ENCODE measurements at places on chromosomes 3 and 15. TPM values are rescaled to one million over a fixed set of nuclear protein-coding genes. Genes with fewer than 3 reads are reported as not detected.

SLTM gene
- total RNA-seq: 67.8 TPM

TM4SF1 gene
- not detected for total RNA-seq

GOLGA8O gene
- total RNA-seq: 0.14 TPM

ADGRG7 gene
- not detected for total RNA-seq

PLSCR4 gene
- total RNA-seq: 8.9 TPM

SLC28A2 gene
- total RNA-seq: 0.18 TPM

PRSS50 gene
- total RNA-seq: not detected

NR2F2 gene
- 41.1 TPM for total RNA-seq

IL17RD gene
- total RNA-seq: 8.6 TPM

SLC27A2 gene
- total RNA-seq: 1.6 TPM

POTEB3 gene
- not detected for total RNA-seq

AHSG gene
- total RNA-seq: 0.39 TPM

KBTBD12 gene
- total RNA-seq: 0.13 TPM

KCNMB3 gene
- 3.6 TPM for total RNA-seq

CCR8 gene
- total RNA-seq: not detected

ESYT3 gene
- 3.9 TPM for total RNA-seq

SLC12A8 gene
- total RNA-seq: 0.64 TPM

GASK1A gene
- total RNA-seq: 0.92 TPM
